Activated CD8-positive, alpha-beta memory T cell treated with anti-CD3 and anti-CD28 coated beads for 4 hours (primary cell): ENCODE measurements at places on chromosomes 4 and X.

DNA sequence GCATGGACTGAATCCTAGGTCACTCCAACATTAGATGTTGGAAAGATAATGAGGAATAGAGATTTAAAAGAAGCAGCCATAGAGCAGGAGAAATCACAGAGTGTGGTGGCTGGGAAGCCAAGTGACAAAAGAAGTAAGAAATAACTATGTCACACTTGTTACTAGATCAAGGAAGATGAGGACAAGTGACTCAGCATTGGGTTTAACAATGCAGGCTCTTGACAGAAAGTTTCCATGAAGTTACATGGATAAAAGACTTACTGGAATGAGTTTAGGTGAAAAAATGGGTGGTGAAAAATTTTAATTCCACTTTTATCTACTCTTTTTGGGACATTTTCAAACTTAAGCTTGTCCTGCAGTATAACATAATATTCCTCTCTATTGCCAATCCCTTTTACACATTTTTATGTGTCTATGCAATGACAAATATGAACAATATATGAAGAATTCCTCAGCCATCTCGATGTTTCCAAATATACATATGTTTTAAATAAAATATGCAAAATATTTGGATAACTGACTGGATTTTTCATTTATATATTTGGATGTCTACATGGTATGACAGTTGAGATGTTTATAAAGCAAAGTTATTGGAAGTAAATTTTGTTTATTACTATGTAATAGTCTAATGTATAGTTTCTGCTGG, 462.6 kb downstream of the IL15 start:
- DNase-seq: no peak

- DNase-seq: peak; percentile 10
These were observed 22.4 kb upstream of the CLTRN start for GRCh38 chrX:15686818-15687685.

GRCh38 chr4:6316461-6317003, 46.9 kb downstream of the WFS1 start:
- no peak for DNase-seq

- DNase-seq: no peak
These were observed 499.5 kb downstream of the ANKRD50 start for GRCh38 chr4:124212815-124213630.

- DNase-seq: peak; percentile 6
These were observed 78.3 kb upstream of the ATXN3L start for GRCh38 chrX:13397878-13398818.

GRCh38 chr4:146522869-146523205, 1.1 kb upstream of the SLC10A7 start:
- no peak for DNase-seq

DNA sequence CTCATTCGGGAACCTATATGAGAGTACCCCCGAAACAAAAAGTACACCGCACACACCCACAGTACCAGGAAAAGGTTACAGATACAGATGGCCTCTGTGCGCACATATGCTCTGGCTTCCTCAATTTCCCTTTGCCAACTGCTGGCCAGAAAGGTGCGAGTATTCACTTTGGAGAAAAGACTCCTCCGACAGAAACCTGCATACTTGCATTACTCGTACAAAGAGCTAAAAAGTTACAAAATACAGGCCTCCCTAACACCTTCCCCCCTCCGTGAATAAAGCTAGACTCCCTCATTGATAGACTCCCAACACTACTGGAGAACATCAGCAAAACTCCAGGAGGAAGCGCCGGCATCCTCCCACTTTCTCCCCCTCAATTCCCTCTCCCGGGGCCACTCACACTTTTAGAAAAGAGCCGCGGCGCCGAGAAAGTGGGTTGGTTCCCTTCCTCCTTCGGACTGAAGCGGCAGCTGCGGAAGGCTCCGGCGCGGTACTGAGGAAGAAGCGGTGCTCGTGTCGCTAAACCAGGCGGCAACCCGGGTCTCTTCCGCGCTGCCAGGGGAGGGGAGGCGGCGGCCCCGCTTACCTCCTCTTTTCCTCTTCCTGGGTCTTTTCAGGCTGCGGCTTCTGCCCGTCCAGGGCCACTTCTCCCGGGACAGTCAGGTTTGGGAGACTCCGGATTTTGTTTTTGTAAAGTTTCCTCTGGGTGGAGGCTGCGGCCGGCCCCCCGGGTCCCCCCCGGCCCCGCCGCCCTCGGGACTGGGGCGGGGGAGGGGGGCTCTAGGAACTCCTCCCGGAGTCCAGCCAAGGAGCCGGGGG, 1.1 kb downstream of the FBXW7 start:
- DNase-seq: no peak

DNA sequence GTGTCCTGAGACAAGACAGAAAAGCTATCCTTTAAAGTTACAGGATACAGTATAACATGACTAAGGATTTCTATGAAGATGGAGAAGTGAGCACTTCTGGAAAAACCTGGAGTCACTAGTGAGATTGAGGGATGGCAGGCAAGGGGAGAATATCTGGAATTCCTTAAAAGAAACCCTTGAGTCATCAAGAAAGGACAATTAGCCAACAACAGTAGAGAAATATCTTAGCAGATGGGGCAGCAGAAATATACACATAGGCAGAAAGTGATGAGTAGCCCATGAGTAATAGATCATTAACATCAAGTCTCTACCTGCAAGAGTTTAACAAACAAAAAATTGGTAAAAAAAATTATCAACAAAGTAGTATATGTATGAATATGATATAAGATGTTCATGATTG, 858.8 kb upstream of the FRG1 start:
- no peak for DNase-seq

DNA sequence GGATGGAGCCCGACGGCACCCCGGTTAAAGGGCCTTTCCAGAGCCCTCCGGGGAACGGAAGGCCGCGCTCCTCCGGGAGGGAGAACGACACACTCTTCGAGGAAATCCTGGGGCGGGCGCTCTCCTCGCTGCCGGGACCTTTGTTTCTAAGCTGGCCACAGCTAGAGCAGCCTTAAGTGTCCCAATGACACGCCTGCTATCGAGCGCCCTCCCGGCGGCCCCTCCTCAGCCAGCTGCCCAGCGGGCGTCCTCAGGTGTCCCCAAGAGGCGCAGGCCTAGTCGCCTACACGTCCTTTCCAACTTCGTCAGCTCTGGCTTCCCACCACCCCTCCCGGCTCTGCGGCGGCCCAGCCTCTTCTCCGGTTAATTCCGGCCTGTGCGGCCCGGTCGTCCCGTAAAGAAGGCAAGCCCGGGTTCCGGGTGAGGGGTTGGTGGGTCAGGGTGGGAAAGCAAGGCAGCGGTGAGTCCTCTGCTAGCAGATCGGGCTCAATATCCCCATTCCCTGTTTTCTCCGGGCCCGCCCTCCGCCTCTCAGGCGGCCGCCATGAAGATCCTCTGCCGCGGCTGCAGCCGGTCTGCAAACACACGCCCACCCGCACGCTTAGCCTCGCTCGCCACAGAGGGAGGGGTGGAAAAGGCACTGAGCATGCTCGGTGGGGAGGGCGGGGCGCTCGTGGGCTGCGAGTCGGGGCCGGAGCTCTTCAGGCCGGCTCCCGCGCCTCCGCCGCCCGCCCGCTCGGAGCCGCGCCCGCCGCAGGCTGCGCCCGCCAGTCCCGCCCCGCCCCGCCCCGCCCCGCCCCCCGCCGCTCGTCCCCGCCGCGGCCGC, at the start of gene RAP1GDS1:
Gene RAP1GDS1 (plus strand): TSS at position 806 of the 826 bp plus-strand sequence. CDS start 182 bp downstream, outside the sequence.
- peak; percentile 90 for DNase-seq

GRCh38 chr4:10666616-10667015, 18.0 kb downstream of the CLNK start:
- no peak for DNase-seq

DNA sequence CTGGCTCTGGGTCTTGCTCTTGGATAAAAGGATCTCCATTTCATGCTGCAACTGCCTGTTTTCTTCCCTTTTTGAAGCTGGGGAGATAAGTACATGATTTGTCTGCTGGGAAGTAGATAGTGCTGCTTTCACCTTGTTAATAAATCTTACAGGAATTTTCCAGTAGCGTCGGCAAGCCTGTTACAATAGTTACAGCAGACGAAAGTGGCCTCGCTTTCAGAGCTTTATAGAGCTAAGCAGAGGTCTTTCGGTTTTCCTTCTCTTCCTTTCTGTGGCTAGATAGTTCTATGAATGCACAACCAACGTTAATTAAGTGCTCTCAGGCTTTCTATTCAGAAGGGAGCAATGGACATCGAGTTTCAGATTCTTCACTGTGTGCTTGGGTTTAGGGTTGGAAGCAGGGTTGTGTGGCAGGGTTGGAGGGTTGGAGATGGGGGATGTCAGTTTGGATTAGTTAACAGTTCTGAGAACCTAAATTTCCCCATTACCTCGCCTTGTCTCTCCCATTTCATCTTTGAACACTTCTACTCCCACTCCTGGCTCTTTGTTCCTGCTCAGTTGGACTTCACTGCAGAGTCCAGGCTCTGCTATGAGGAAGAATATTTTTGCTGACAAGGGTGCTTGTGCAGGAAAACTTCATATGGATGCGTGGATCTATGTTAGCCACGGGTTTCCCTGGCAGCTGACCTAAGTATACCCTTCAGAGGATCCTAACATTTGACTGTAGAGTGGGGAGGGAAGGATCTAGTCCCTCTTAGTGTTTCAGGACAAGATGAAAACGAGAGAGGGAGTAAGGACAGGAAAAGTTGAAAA, 237.9 kb downstream of the ARHGAP10 start:
- DNase-seq: no peak

GRCh38 chr4:173477016-173477415, 53.0 kb downstream of the HAND2 start:
- no peak for DNase-seq

- no peak for DNase-seq
These were observed 25.2 kb upstream of the GLOD5 start for GRCh38 chrX:48736303-48736702.

- no peak for DNase-seq
These were observed 62.2 kb upstream of the TNIP3 start for GRCh38 chr4:121226362-121226761.

- no peak for DNase-seq
These were observed 6.3 kb downstream of the PSAPL1 start for GRCh38 chr4:7428261-7429068.

GRCh38 chrX:136457303-136457917, 30.3 kb upstream of the BRS3 start:
- DNase-seq: no peak
